ENCODE measurements at places on chromosomes 7 and 10. TPM values are rescaled to one million over a fixed set of nuclear protein-coding genes. Genes with fewer than 3 reads are reported as not detected.

DNA sequence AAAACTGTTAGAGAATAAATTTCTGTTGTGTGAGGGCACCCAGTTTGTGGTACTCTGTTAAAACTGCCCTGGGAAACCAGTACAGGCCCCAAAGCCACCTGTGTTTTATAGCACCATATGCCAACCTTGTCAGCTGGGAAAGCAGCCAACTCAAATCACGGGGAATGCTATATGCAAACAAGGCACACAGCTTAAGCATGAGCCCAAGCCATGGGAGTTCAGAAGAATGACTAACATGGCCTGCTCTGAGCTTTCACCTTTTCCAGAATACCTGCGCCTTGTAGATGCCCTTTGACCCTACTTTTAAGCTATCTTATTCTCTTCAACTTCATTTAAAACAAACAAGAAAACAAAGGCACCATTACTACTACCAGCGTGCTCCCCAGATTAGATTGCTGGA lies 5.5 kb upstream of the SLC25A13 start:
- H3K4me1 ChIP-seq, result peaks cover under 1% of the 10 kb centered on the region
- H3K27ac ChIP-seq, result no peak overlapping the region
- H3K36me3 ChIP-seq, result no peaks in the 10 kb centered on the region

- H3K4me1 ChIP-seq, result no peaks in the 10 kb centered on the region
- H3K36me3 ChIP-seq, result peaks cover 29% of the 10 kb centered on the region
- DNase-seq, result no peak
- no peak overlapping the region for H3K4me3 ChIP-seq
- no peak overlapping the region for H3K27ac ChIP-seq
Measured at GRCh38 chr10:102284531-102284930, 39.2 kb downstream of the GBF1 start.

DNA sequence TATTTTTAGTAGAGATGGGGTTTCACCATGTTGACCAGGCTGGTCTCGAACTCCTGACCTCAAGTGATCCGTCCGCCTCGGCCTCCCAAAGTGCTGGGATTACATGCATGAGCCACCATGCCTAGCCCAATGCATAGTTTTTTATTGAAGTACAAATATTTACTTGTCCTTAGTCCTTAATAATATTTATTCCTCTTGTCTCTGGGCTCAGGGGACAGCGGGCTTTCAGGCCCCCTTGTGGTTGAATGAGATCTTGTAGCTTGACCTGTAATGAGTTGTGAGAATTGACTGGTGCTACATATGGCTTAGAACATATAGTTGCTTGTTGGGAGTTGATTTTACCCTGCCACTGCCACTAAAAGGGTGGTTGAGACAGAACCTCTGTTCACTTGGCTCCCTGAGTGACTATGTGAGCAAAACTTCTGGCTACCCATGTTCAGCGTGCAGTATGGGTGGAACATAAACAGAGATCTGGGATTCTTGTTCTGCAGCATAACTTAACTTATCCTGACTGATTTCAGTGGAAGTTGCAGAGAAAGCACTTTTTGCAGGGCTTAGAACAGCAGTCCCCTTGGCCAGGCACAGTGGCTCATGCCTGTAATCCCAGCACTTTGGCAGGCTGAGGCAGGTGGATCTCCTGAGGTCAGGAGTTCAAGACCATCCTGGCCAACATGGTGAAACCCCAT lies 14.9 kb downstream of the CCL26 start:
- DNase-seq, result peak; percentile 54
- no peak overlapping the region for H3K27ac ChIP-seq
- H3K4me3 ChIP-seq, result no peak overlapping the region
- peaks cover 17% of the 10 kb centered on the region for H3K4me1 ChIP-seq
- H3K27me3 ChIP-seq, result no peaks in the 10 kb centered on the region

DNA sequence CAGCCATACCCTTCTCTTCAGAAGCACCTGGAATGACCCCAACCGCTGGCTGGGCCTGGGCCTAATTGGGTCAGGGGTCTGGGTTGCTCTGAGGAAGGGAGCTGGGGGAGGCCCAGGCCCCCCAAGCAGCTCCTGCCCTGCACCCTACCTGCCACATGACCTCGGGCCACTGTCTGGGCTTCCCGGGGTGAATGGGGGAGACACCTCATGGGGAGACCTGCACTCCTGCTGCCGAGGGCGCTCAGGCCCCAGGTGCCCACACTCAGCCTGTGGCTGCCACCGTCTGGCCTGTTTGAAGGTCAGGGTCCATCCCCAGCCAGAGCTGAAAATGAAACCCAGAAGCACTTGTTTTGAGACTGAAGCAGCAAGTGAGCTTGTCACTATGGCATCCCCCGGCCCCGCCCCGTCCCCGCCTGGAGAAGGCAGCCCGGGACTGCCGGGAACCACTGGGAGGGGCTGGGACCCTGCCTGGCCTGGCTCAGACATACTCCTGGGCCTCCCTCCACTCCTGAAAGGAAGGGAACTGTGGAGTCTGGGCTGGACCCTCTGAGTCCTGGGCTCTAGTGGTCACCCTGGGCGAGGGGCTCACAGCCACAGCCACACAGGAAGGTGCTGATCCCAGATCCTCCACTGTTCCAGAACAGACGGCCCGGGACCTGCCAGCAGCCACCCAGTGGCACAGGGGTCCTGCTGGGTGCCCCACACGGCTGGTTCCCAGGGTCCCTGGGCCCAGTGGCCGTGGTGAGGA lies 7.4 kb upstream of the MICALL2 start:
- H3K4me3 ChIP-seq, result no peak overlapping the region
- DNase-seq, result peak; percentile 65
- H3K27ac ChIP-seq, result no peak overlapping the region
- peaks cover 34% of the 10 kb centered on the region for H3K36me3 ChIP-seq
- H3K27me3 ChIP-seq, result no peaks in the 10 kb centered on the region
- peaks cover 9% of the 10 kb centered on the region for H3K4me1 ChIP-seq

- no peak overlapping the region for H3K27ac ChIP-seq
- no peaks in the 10 kb centered on the region for H3K36me3 ChIP-seq
- H3K27me3 ChIP-seq, result no peaks in the 10 kb centered on the region
- DNase-seq, result no peak
Measured at GRCh38 chr10:123614888-123615287, 51.3 kb upstream of the GPR26 start.

DNA sequence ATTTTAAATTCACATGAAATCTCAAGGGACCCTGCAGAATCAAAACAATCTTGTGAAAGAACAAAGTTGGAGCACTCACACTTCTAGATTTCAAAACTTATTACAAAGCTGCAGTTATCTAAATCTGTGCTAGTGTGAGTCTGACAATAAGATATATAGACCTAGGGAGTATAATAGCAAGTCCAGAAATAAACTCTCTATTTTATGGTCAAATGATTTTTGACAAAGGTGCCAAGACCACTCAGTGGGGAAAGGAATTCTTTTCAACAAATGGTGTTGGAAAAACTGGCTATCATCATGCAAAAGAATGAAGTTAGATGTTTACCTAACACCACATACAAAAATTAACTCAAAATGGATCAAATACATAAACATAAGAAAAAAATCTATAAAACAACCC lies 68.2 kb downstream of the TFEC start:
- H3K27me3 ChIP-seq, result no peaks in the 10 kb centered on the region
- no peaks in the 10 kb centered on the region for H3K36me3 ChIP-seq
- no peaks in the 10 kb centered on the region for H3K4me1 ChIP-seq
- no peak for DNase-seq

CDK6 gene
- 136 TPM for total RNA-seq

- H3K4me3 ChIP-seq, result no peak overlapping the region
- no peak for DNase-seq
- H3K4me1 ChIP-seq, result peaks cover 9% of the 10 kb centered on the region
- H3K27me3 ChIP-seq, result no peaks in the 10 kb centered on the region
Measured at GRCh38 chr7:143987513-143987912, 12.6 kb upstream of the OR6B1 start.

DNA sequence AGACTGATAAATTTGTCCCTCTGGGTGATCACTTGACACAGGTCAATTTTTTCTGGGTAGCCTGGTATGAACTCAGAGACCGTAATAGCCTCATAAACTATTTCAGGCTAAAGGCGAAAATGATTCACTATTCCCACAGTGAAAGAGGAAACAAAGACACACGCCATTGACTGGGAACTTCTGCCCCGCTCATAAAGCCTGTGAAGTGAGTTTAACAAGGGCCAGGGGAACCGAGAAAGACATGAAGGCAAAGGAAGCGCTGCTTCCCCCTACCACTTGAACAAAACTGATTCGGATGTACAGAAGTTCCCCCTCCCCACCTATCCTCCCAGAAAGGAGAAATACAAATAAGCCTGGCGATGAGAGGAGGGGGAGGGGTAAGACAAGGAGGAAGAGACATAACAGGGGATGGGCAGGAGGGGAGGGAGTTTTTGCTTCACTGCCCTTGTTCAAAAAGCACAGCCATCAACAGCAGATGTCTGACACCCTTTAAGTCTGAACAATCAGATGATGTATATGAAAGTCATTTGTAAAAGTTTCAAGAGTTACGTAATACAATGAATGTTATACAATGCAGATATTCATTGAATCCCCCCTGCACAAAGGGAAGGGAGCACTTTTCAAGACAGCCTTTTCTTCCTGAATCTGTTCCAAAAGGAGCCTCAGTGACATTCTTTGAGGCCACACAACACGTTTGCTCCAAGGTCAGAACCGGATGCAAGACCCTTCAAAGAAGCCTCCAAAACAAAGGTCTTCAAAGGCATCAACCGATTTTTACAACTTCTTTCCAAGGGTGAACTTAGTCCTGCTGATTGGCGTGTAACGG lies 734 bp downstream of the ABCB4 start:
- H3K4me1 ChIP-seq, result peaks cover 38% of the 10 kb centered on the region
- peak; percentile 58 for DNase-seq
- H3K4me3 ChIP-seq, result peak overlapping the region; percentile 62
- H3K27ac ChIP-seq, result peak overlapping the region; percentile 98
- peaks cover 8% of the 10 kb centered on the region for H3K36me3 ChIP-seq
- no peaks in the 10 kb centered on the region for H3K27me3 ChIP-seq

DNA sequence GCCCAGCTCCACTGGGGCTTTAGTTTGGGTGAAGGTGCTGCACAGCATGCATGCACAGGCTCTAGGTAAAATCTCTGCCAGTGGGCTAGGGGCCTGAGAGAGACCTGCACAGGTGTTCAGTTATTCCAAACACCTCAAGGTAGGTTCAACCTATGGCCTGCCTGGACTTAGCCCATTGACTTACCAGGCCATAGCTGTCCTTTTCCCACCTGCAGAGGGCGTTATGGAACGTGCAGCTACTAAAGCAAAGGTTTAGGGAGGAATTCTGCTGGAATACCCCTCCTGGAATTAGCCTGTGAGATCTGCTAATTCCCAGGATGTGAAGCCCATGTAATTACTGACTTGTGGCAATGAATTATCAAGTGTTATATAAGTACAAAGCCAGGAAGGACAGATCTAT lies 3.6 kb downstream of the VWC2 start:
- no peak for DNase-seq
- no peaks in the 10 kb centered on the region for H3K4me1 ChIP-seq
- H3K4me3 ChIP-seq, result no peak overlapping the region
- no peak overlapping the region for H3K27ac ChIP-seq

ACSM6 gene
- total RNA-seq, result not detected

DNA sequence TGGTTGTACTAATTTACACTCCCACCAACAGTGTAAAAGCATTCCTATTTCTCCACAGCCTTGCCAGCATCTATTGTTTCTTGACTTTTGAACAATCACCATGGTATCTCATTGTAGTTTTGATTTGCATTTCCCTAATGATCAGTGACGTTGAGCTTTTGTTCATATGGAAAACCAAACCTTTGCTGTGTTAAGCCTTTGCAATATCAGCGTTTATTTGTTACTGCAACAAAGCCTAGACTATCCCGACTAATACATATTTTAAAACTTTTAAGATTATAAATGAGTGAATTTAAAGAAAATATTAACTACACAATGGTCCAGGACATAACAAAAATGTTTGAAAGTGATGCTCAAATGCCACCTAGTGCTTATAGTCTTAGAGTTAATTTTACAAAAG lies 26.6 kb downstream of the TRIL start:
- peaks cover 9% of the 10 kb centered on the region for H3K27me3 ChIP-seq
- no peak for DNase-seq
- no peaks in the 10 kb centered on the region for H3K36me3 ChIP-seq
- no peak overlapping the region for H3K4me3 ChIP-seq

DNA sequence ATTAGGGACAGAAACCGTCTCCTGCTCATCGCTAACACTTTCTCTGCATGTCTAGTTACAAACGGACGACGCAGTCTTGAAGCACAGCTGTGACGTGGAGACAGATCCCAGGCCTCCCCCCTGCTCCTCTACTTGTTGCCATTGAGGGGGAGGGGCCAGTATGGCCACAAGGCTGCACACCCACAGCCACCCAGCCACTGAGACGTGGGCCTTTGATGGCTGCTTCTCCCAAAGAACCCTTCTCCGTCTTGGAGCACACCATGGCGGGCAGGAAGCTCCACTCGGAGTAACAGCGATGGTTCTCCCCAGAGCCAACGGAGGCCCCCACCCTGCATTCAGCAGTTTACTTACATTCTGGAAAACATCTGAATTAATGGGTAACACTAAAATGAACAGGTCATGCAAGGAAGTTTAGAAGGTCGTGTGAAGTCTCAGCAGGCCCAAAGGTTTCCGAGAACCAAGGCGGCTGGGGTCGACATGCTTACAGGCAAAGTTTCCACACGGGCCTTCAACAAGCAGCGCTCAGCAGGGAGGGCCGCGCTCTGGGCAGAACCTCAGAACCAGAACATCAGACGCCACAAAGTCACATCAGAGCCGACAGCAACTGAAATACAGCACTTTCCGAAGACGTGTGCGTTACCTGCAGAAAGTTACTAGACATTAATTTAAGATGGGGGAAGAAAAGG lies 169.6 kb downstream of the DIP2C start:
- no peak overlapping the region for H3K27ac ChIP-seq
- no peak for DNase-seq
- H3K36me3 ChIP-seq, result peaks cover 14% of the 10 kb centered on the region
- no peaks in the 10 kb centered on the region for H3K27me3 ChIP-seq
- H3K4me1 ChIP-seq, result no peaks in the 10 kb centered on the region

- H3K4me1 ChIP-seq, result no peaks in the 10 kb centered on the region
- no peak overlapping the region for H3K27ac ChIP-seq
- H3K36me3 ChIP-seq, result peaks cover 11% of the 10 kb centered on the region
- no peak for DNase-seq
- no peaks in the 10 kb centered on the region for H3K27me3 ChIP-seq
Measured at GRCh38 chr7:103124429-103124979, 24.4 kb downstream of the NAPEPLD start.

GRCh38 chr10:133059093-133059470 lies 28.6 kb upstream of the ADGRA1 start:
- H3K27ac ChIP-seq, result no peak overlapping the region
- no peaks in the 10 kb centered on the region for H3K27me3 ChIP-seq
- DNase-seq, result no peak
- H3K4me1 ChIP-seq, result no peaks in the 10 kb centered on the region
- H3K4me3 ChIP-seq, result no peak overlapping the region
- H3K36me3 ChIP-seq, result no peaks in the 10 kb centered on the region

KIAA1549 gene
- total RNA-seq, result 0.95 TPM

GRCh38 chr10:97969538-97970079 lies 60.8 kb downstream of the CRTAC1 start:
- H3K4me3 ChIP-seq, result no peak overlapping the region
- no peak overlapping the region for H3K27ac ChIP-seq
- peaks cover 35% of the 10 kb centered on the region for H3K27me3 ChIP-seq
- H3K36me3 ChIP-seq, result no peaks in the 10 kb centered on the region

HABP2 gene
- total RNA-seq, result not detected

CYP26C1 gene
- total RNA-seq, result not detected

PIK3AP1 gene
- 0.41 TPM for total RNA-seq

GRCh38 chr10:114811862-114812261 lies 9.7 kb upstream of the FHIP2A start:
- no peaks in the 10 kb centered on the region for H3K27me3 ChIP-seq
- no peaks in the 10 kb centered on the region for H3K36me3 ChIP-seq
- H3K27ac ChIP-seq, result no peak overlapping the region
- no peak overlapping the region for H3K4me3 ChIP-seq
- H3K4me1 ChIP-seq, result peaks cover 4% of the 10 kb centered on the region
- DNase-seq, result no peak

All from SJSA1 (cell line).